Upper lobe of right lung (tissue), 1 donor: ENCODE measurements at places on chromosomes 4 and X.
A peak's percentile ranks its signal among the peaks of the same experiment; 100 is the strongest.

- DNase-seq = no peak
Observed at GRCh38 chr4:150152766-150153165, 74.5 kb downstream of the DCLK2 start.

GRCh38 chrX:53435997-53436396 lies 1.8 kb upstream of the HSD17B10 start:
- peak; percentile 65 for DNase-seq

DNA sequence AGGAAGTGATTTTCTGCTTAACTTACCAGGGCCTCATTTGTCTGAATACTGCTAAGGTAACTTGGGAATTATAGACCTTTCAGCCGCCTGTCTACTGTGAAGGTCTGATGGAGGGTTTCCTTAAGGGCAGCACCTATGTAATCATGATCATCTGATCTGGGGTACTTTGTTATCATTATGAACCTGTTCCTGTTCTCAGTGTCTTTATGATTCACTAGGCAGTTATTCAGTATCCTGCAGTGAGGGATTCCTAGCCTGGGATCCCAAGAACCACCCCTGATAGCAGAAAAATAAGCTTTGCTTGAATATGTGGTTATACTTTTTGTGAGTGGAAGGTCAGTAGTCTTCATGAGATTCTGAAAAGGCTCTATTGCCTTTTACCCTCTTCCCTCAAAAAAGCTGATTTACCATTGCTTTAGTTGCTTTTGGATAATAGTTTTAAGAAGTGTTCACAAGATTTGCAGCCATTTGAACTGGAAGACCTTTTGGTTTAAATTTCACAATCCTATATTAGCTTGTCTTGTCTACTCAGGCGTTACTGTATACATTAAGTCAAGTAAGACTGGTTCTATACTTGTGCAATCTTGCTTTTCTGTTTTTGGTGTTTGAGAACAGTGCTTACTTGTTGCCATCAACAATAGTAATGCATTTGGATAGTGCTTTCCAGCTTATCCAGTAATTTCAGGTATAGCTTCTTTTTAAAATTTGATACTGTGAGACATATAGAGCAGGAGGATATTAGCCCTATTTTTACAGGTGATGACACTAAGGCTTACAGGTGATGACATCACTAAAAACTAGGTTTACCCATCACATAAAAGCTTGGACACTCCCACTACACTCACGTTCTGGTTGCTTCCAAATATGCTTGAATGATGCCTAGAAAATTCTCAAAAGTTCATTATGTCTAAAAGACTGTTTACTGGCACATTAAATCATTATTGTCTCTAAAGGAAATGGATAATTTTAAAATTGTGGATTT lies 60.0 kb downstream of the FHIP1A start:
- no peak for DNase-seq

DNA sequence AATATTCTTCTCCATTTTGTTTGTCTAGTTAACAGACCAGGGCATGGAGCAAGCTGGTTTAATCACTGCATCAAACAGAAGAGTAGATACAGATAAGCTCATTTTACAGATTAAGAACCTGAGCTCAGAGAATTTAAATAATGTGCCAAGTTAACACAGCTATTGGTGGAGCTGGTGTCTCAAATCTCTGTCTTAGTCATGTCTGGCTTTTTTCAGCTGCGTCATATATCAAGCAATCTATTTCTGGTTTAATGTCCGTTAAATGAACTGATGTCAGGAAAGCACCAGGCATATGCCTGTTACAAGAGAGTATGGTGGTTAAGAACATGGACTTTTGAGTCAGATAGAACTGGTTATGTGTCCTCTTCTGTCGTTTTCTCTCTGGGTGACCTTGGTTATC lies 79.8 kb upstream of the ADGRA3 start:
- DNase-seq = no peak

DNA sequence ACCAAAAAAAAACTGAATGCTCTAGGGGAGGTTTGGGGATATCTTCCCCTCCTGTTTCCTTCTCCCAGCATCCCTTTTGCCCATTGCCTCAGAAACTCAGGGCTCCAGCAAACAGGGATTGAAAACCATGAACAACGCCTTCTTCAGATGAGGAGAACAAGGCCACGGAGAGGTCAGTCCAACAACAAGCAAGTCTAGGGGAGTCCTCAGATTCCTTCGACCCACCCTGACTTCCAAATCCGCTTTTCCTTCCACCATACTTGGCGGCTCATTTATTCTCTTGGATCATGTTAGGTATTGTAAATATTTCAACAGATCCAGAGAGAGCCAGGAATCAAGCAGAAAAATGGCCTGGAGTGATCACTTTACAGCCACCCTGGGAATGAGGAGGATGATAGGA lies 21.9 kb downstream of the REELD1 start:
- DNase-seq = no peak

DNA sequence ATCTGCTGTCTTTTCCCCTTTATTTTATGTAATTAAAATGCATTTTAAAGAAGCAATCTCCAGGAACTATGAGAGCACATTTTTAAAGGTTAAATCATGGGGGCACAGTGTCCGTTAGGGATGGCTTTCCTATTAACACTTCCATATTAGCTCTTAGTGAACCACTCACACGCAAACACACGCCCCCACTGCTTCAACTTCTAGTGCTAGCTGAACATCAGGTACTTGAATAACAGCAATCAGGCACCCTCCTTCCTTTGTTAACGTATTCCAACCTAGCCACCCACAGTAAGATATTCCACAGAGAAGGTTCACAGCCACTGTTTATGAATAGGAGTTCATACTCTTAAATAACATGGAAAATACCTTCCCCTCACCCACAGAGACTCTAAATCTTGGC lies 9.3 kb downstream of the TMEM255A start:
- no peak for DNase-seq
